Spinal cord (tissue), 10 donors: ENCODE measurements at places on chromosomes 2 and 18.

- no peak for DNase-seq
Measured at GRCh38 chr2:43075811-43076585, 150.4 kb downstream of the ZFP36L2 start.

DNA sequence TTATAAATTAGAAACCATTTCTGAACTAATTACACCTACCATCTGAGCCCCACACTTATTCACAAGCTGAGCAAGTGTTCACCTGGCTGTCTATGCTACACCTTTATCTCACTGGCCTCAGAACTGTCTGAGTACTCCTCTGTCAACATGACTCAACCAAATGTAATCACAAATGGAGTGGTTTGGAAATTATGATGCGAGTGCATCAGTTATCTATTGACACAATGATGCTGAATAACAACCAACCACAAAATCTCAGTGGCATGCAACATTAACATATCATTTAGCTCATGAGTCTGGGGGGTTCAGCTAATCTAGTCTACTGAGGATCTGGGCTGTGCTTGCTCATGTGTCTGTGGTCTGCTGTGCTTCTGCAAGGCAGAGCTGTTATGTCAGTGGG is 184.2 kb upstream of the NXPH2 start:
- no peak for DNase-seq

- DNase-seq, result no peak
Measured at GRCh38 chr18:5253910-5254309, 41.6 kb downstream of the ZBTB14 start.

GRCh38 chr2:128374711-128375413 is 56.2 kb upstream of the HS6ST1 start:
- DNase-seq, result peak; percentile 67

GRCh38 chr2:19796035-19796695 is 105.6 kb downstream of the TTC32 start:
- no peak for DNase-seq

GRCh38 chr2:50401772-50402653 is 629.9 kb downstream of the NRXN1 start:
- peak; percentile 56 for DNase-seq

- no peak for DNase-seq
Measured at GRCh38 chr2:40004336-40004735, 225.3 kb upstream of the THUMPD2 start.

DNA sequence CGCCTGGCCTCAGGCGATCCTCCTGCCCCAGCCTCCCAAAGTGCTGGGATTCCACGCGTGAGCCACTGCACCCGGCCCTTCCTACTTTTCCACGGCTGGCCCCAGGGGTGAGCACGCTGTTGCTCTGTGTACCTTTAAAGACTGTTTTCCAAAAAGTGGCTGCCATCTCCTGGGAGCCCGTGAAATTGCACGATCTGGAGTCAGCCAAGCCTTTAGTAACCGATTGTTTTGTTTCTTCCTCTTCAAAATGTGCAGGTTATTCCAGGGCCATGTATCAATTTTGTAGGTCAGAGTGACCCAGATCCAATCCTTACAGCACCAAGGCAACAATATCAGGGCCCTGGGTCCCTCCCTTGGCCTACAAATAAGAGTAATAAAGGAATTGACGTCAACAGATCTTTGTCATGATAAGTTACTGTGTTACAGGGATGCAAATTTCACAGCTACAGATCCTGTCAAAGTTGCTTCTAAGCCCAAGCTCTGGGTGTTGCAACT is 135.6 kb upstream of the ZNF236 start:
- peak; percentile 83 for DNase-seq
